CD4-positive, alpha-beta T cell (primary cell): ENCODE measurements at places on chromosomes 5 and 9.

- DNase-seq = no peak
These were observed 295.9 kb upstream of the ITGA1 start for GRCh38 chr5:52491818-52492217.

DNA sequence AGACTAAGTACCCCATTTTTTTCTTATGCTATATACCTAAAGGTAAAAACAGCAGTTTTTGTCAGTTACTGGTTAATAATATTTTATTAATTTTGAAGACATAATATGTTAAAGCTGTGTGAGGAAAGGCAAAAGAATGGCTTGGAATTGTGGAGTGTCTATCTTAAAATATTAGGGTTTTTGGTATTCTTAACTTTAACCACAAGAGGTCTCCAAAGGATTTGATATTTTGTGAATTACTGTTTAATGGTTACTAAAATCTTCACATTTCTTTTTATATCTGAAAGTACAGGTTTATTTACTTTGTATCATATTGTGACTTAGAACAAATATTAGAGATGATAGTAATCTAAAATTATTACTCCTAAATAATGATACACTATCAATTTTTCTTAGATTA is 32.0 kb upstream of the DHFR start:
- no peak for DNase-seq

DNA sequence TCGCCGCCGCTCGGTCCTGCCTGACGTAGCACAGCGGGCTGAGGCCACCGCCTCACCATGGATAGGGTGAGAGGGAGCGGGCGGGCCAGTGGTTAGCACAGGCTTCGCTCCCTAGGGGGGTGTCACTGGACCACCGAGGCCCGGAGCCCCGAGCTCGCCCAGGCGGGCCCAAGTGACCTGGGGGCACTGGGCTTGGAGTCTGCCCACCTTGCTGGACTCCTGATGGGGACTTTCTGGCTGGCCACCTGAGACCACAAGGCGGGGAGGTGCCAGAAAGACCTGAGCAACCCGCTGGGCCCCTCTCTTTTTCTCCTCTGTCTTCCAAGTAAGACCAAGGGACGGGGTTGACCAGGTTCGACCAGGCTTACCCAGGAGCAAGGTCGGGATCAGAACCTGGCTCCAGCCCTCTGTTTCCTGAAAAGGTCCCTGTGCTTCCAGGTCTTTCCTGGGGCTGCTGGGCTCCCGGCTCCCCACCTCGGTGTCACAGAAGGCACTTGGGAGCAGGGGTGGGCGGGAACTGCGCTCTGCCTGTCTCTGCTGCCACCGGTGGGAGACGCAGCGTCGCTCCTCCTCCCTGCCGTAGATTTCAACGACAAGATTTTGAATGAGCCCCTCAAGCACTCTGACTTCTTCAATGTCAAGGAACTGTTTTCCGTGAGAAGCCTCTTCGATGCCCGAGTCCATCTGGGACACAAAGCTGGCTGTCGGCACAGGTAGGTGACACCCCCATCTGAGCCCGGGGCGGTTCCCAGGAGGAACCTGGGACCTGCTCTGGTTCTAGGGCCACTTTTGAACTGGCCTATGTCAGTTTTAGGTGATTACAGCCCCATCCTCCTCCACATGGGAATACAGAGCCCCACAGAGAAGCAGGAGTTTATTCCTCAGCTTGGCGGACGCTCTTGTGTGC is 1.0 kb downstream of the MRPS2 start:
- DNase-seq = no peak

- DNase-seq = no peak
These were observed 1.5 kb downstream of the F2R start for GRCh38 chr5:76717222-76718083.

GRCh38 chr5:154071799-154072413 is 33.1 kb downstream of the MFAP3 start:
- no peak for DNase-seq

- no peak for DNase-seq
These were observed 56.7 kb downstream of the GADD45G start for GRCh38 chr9:89661391-89661949.

DNA sequence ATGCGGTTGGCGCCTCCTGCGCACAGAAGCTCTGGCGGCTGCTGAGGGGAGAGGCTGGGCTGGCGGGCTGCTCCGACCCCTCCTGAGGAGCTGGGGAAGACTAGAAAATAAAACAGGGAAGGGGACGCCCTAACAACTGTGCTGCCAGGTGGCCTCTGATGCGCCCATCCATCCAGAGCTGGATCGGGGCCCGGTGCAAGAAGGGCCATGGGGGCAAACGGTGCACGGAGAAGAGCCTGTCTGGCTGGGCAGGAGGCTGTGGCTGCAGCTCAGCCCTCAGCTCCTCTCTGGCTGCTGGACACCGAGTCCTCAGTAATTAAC is 21.0 kb upstream of the MRNIP start:
- no peak for DNase-seq

DNA sequence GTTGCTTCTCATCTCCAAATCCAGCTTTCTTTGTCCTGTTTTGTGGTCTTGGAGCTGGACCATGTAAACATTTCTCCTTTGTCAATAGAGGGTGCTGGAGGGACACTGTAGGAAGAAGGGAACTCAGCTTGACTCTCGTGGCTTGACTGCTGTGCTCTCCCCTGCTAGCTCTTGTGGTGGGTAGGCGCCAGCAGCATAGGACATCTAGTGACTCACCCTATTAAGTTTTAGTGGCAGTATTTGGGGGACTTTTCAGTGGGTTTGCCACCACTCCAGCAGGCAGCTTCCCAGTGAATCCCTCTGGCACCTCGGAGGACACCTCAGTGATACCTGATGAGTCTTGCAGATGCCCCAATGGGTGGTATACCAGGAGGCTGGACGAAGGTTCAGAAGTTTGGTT is 97.8 kb downstream of the TSSK1B start:
- no peak for DNase-seq

GRCh38 chr9:11542781-11543180 is 930.0 kb upstream of the PTPRD start:
- no peak for DNase-seq

DNA sequence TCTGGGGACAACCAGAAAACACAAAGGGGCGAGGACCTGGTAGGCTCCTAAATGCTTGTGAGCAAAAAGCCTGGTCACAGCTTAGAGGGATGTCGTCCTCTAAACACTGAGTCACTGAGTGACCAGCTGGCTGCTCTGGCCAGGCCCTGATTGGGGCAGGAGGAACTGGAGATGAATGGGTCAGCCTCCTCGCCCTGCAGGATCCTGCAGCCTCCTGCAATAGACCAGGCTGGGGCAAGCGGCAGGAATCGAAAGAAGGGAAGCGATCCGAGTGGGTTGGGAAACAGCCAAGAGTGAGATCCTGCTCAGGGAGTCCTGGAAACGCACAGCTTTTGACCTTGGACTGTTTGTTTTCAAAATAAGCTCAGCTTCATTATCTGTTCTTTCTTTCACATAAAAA is 34.1 kb upstream of the MSX2 start:
- no peak for DNase-seq

DNA sequence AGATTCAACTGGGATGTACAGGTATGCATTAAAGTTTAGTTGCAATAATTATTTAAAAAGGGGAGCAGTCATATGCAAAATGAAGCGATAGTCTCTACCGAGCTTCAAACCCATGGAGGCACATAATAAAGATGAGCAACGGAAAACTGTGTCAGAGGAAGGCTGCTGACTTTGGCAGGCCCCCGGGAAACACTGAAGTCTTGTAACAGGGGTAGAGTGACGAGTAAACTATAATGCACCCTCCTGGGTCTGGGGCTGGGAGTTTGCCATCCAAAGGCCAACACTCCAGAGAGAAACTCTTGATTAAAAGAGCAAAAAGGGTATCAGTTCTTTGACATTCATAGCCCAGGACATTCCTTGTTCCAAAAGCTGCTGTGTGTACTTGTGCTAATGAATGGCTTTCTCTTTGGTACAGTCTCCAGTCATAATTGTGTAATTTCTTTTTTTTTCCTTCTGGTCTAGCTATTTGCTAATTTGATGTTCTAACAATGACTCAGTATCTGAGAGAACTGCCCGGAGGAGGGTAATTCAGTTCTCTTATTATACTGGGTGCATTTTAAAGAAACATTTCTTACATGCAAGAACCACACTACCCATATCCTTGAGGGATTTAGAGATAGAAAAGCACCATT is 59.2 kb downstream of the TNC start:
- DNase-seq = no peak

- no peak for DNase-seq
These were observed 183.3 kb downstream of the MAST4 start for GRCh38 chr5:66779528-66779927.

- peak; percentile 42 for DNase-seq
These were observed 51.2 kb downstream of the USP20 start for GRCh38 chr9:129886226-129887174.

DNA sequence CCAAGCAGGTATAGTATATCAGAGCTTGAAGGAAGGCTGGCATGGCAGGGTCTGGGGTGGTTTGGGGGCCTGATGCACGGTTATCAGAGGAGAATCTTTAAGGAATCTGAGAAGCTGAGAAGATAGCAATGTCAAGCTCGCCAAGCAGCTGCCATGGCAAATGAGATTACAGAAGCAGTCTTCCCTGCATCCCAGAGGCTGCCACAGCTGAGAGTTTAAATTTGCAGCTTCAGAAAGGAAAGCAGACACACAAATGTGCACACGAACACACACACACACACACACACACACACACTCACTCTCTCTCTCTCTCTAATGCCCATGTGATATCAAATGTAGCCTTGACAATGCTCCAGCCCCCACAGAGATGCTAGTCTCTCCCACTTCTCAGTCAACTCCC is 79.0 kb upstream of the TNC start:
- DNase-seq = no peak

- DNase-seq = no peak
These were observed 2.8 kb downstream of the CAMK2A start for GRCh38 chr5:150286820-150287219.

GRCh38 chr5:141343242-141343952 is at the start of gene PCDHGA3:
PCDHGA3 (plus strand) TSS chr5:141343829; CDS start chr5:141344034, 205 bp downstream.
- DNase-seq = peak; percentile 26

DNA sequence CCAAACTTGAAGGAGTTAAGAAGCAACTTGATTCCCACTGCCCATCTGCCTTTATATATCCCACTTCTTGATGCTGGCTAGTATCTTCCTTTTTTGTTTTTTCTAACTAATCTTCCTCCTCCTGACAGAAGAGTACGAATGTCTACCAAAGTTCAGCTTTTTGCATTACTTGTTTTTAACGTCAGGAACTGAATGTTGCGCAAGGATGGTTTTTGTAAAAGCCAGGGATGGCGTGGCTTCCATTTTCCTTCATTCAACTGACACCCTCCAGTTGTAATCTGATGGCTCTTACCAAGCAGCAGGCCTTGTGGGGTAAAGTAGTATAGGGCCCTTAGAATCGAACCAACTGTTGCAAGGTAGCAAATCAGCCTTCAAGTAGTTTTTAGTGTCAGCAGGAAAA is 70.8 kb upstream of the GPR151 start:
- no peak for DNase-seq

- peak; percentile 52 for DNase-seq
These were observed 104.9 kb downstream of the CFAP90 start for GRCh38 chr5:7745882-7746610.
